ENCODE measurements at places on chromosomes 13 and 19.

- DNase-seq = no peak
Observed at GRCh38 chr19:10643968-10644259, 10.2 kb upstream of the ILF3 start.

DNA sequence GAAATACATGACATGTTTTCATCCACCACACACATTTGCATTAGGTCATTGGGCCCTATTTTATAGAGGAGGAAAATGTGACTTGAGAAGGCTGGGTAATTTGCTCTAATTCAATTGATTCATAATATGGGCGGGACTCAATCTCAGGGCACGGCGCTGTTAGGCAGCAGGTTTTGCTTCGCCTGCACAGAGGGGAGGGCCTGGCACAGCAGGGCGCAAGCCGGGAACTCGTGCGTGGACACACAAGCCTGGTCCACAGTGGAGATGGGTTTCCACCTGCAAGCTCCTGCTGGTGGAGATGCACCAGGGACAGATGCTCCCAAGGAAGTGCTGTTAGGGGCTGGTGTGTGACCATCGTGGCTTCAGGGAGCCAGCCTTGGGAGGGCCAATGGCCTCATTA, 58.4 kb upstream of the MTIF3 start:
- no peak for DNase-seq

DNA sequence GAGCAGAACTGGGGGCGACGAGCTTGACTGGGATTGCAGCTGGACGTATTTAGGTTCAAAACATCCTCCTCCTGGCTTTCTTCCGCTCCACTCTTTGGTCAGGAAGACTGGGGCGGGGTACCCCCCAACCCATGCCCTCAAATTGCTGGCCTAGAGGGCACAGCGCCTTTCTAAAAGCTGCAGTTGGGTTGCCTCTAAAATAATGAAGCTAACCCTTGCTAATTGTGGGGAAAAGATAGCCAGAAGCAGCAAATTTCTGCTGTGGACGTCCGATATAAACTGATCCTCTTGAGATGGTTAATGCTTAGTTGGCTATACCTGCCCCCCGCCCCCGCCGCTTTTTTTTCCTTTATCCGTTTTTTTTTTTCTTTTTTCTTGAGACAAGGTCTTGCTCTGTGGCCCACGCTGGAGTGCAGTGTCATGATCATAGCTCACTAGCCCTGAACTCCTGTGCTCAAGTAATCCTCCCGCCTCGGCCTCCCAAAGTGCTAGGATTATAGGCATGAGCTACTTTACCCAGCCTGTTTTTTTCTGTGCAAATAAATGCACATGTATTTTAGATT, 754 bp upstream of the CHERP start:
- peak; percentile 56 for DNase-seq

- peak; percentile 76 for DNase-seq
Observed at GRCh38 chr13:20721454-20722357, 18.2 kb downstream of the IL17D start.

- peak; percentile 38 for DNase-seq
Observed at GRCh38 chr13:99501848-99502301, 603 bp downstream of the TM9SF2 start.

DNA sequence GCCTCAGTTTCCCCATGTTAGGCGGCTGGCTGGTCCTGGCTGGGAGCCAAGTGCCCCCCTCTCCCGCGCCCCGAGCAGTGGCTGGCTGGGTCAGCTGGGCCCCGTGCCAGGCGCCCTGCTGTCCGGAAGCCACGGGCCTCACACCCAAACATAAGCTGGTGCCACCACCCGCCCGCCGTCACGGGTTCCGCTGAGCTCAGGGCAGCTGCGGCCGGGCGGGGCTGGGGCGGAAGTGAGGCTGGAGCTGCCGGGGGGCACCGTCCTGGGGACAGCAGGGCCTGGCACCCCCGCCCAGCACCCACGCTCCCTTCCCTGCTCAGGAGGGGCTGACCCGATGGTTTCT, 19.3 kb downstream of the HCN2 start:
- DNase-seq = peak; percentile 80

- peak; percentile 93 for DNase-seq
Observed at GRCh38 chr13:40798380-40798779, 9.0 kb downstream of the SLC25A15 start.

DNA sequence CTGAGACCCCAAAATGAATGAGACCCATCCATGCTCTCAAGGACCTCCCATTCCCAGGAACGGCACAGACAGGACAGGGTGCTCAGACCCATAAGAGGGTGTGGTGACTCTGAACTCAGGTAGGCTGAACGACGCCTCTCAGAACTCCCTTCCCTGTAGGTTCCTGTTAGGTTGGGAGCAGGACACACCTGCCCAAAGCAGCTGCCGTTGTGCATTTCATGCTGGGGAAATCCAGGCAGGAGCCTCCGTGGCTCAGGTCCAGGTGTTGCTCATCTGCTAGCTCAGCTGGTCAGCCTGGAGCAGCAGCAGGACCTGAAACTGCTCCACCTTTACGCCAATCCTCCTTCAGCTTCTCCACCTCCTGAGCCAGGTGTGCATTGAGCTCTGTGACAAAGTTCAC, 19.1 kb upstream of the TEX101 start:
- DNase-seq = no peak

DNA sequence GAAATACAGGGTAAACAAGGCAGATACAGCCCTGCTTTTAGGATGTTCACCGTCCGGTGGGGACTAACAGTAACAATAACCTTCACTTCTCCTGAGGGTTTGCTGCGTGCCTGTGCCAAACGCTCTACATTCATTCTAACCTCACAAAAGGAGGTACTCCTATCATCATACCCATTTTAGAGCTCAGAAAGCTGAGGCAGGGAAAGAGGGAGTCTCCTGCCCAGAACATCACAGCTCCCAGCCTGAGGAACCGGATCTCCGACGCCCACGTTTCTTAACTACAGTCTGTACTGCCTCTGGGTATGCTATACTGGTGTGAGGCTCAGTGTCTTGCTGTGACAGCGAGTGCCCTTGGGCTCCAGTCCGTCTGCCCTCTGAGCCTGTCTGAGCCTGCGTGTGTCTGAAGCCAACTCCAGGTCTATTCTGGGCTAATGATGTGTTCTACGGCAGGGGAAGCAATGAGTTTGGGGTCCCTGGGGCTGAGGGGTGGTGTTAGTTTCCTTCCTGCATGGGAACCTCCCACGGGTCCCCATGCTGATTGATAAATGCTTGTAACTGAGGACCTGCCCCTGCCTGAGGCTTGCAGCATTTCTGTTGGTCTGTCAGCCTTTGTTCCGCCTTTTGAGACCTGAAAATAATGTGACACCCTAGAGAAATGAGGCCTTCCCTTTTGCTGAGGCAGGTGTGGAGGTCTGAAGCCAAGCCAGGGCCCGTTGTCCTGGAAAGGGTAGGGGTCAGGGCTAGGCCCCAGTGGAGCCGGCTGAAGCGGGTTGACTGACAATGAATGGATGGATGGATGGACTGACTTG, 4.9 kb downstream of the LIPE start:
- peak; percentile 49 for DNase-seq

DNA sequence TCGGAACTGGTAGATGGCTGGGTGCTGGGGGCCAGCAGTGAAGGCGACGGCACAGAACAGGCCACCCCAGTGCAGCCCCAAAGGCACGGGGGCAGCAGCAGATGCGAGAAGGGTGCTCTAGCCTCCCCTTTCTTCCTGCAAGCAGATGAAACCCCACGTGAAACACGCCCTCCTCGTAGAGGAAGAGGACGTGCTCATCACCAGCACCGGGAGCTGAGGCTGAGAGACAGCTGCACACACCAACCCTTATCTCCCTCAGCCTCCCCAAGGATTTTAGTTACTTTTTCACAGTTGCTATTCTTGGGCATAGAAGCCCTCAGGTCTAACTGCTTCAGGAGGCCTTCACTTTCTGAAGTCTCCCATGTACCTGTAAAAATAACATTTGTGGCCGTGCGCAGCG, 11.9 kb downstream of the ZNF787 start:
- DNase-seq = peak; percentile 68

- DNase-seq = no peak
Observed at GRCh38 chr13:108325863-108326262, 56.3 kb downstream of the TNFSF13B start.

DNA sequence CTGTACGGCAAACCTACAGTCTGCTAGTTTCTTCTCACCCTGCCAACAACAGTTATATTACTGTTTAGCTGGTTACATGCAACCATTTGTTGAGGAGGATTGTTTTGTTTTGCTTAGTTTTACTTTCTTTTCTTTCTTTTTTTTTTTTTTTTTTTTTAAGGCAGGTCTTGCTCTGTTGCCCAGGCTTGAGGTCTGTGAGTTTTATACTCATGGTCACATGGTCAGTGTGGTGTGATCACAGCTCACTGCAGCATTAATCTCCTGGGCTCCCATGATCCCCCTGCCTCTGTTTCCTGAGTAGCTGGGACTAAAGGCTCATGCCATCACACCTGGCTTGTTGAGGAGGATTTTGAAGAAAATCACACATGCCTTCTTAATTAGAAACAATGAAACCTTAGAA, 505.6 kb downstream of the GPC5 start:
- no peak for DNase-seq

GRCh38 chr19:39913682-39914333, 20.6 kb downstream of the FCGBP start:
- no peak for DNase-seq

DNA sequence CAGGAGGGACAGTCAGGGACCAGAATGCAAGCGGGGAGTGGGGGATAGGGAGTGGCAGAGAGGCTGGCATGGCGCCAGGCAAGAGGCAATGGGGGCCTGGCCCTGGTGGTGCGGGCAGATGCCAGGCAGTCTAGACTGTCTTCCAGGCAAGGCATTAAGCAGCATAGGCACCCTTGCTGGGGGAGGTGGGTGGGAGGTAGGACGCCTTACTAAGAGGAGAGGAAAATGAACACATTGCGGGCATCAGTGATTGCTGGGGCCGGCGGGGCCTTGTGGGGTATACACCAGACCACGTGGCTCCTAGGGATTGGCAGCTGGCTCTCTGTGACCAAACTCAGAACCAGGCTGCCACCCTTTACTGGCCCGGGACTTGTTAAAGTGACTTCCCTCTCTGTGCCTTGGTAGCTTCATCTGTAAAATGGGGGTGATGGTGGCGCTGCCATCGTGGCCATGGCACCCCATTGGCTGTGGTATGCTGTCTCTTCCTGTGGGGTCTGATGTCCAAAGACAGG, 46.0 kb downstream of the DNM2 start:
- no peak for DNase-seq

DNA sequence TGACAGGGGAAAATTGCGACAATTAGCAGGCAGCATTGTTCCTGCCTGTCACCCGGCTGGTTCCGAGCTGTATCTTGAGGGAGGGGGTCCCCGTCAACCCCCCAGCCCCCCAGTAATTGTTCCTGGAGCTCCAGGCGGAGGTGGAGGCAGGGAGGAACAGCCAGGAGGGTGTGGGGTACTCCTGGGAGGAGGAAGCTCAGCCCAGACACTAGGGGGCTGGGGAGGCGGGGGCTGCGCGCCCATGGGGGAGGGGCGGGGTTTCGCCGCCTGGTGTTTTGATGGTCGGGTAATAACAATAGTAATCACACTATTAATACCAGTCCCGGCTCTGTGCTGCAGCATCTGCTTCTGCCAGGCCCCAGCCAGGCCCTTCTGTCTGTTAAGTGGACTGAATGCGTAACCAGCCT, 8.6 kb downstream of the NPAS1 start:
- DNase-seq = no peak

GRCh38 chr13:100195568-100195967, 106.7 kb downstream of the PCCA start:
- DNase-seq = no peak

DNA sequence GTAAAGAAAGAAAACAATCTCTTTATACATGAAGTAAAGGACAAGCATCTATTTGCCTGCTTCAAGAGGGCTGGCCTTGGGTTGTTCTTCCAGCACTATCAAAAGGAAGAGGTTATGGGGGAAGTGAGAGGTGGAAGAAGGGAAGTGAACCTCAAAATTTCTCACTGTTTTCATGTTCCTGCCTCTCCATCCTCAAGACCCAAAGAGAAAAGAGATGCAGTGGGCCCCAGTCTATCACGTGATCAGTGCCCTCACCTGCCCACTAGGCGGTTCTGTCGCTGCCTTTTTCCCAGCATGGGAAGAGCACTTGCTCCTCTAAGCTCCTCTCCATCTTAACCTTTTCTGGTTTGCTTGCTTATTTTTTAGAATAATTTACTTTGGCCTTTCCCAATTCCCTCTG, 6.2 kb upstream of the USP12 start:
- DNase-seq = no peak

GRCh38 chr13:101406791-101407190, 9.5 kb downstream of the NALCN start:
- no peak for DNase-seq

- DNase-seq = peak; percentile 39
Observed at GRCh38 chr19:19627621-19628500, at the start of gene LPAR2. Gene LPAR2 (minus strand): TSS chr19:19628220. CDS start chr19:19627275, 945 bp downstream.

- DNase-seq = peak; percentile 64
Observed at GRCh38 chr13:40190641-40191100, 475.8 kb downstream of the FOXO1 start.

DNA sequence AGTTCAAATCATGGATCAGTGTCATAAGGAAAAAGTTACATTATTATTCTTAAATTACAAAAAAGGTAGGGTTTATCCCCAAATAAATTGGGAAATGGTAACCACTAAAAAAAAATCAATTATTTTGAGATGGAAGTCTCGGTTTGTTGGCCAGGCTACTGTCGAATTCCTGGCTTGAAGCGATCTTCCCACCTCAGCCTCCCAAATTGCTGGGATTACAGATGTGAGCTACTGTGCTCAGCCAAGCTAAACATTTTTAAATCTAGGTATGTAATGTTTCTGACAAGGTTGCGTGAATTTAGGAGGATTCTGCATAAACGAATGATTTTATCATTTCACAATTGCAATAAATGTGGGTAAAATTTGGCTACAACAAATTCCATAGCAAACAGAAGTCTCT, 2.0 kb downstream of the NAA16 start:
- DNase-seq = no peak

GRCh38 chr13:37665420-37665819, 66.9 kb upstream of the POSTN start:
- DNase-seq = no peak

DNA sequence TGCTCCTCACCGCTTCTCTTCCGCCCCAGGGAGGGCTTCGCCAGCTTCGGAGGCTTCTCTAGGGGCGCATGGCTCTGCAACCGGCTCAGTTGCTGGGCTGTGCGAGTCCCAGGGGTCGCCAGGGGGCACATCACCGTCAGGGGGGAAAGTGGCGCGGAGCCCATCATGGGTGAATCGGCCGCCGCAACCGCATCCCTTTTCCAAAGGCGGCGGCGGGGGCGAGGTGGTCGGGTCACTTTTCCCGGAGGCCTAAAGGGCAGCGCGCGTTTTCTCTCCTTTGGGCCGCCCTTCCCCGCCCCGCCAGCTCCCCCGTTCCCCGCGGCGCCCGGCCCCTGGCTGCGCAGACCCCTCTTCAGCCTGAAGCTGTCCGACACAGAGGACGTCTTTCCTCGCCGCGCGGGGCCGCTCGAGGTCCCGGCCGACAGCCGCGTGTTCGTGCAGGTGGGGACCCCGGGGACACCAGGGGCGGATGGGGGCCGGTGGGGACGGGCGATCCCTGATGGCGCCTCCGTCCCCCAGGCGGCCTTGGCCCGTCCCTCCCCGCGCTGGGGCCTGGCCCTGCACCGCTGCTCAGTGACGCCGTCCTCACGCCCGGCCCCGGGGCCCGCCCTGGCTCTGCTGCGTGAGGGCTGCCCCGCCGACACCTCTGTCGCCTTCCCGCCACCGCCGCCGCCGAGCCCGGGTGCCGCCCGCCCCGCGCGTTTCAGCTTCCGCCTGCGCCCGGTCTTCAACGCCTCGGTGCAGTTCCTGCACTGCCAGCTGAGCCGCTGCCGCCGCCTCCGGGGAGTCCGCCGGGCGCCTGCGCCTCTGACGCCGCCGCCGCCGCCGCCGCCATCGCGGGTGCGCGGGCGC, 1.7 kb downstream of the TGFBR3L start:
- DNase-seq = peak; percentile 63

- DNase-seq = peak; percentile 88
Observed at GRCh38 chr19:46748325-46749109, 2.3 kb upstream of the STRN4 start.

- DNase-seq = peak; percentile 75
Observed at GRCh38 chr19:4524808-4525562, 6.7 kb upstream of the PLIN4 start.
